PC-9 (cell line): ENCODE measurements at places on chromosomes 2 and 18. TPM values are rescaled to one million over a fixed set of nuclear protein-coding genes. Genes with fewer than 3 reads are reported as not detected.

DNA sequence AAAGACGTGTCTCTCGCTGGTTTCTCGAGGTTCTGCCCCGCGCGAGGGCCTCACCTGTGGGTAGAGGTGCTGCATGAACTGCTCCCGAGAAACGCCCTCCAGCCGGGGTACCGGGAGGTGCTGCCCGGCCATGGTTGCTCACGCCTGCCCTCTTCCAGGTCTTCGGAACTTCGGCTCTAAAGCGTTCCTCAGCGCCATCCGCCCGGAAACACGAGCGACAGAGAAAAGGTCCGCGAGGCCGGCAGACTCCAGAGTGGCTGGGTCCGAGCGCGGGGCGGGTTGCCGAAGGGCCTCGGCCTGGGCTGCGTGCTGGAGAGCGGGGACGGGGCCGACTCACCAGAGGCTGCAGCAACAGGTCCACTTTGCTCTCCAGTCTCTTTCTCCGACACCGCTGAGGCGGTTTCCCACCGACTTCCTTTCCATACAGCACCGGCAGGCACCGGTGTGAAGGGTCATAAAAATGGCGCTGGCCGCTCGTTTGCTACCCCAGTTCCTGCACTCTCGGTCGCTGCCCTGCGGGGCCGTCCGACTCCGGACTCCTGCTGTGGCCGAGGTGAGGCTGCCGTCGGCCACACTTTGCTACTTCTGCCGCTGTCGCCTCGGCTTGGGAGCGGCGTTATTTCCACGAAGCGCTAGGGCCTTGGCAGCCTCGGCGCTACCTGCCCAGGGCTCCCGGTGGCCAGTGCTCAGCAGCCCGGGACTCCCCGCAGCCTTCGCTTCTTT is at the start of the genes MAIP1 and TYW5:
MAIP1 (plus strand) TSS at position 244 of the 723 bp plus-strand sequence; CDS start at position 461, 217 bp downstream.
TYW5 (minus strand) TSS at position 153 of the 723 bp plus-strand sequence; CDS start at position 132, 21 bp downstream.
- peak; percentile 66 for DNase-seq

- DNase-seq = no peak
Observed at GRCh38 chr2:191572319-191572718, 105.6 kb upstream of the NABP1 start.

GRCh38 chr18:45270289-45270771 is 344.9 kb upstream of the SLC14A2 start:
- DNase-seq = no peak

GRCh38 chr2:159677654-159678053 is 34.7 kb upstream of the MARCHF7 start:
- DNase-seq = no peak

GRCh38 chr2:52475590-52475989 is 1292.0 kb upstream of the CHAC2 start:
- no peak for DNase-seq

- DNase-seq = no peak
Observed at GRCh38 chr18:59873641-59874040, 26.2 kb upstream of the PMAIP1 start.

DNA sequence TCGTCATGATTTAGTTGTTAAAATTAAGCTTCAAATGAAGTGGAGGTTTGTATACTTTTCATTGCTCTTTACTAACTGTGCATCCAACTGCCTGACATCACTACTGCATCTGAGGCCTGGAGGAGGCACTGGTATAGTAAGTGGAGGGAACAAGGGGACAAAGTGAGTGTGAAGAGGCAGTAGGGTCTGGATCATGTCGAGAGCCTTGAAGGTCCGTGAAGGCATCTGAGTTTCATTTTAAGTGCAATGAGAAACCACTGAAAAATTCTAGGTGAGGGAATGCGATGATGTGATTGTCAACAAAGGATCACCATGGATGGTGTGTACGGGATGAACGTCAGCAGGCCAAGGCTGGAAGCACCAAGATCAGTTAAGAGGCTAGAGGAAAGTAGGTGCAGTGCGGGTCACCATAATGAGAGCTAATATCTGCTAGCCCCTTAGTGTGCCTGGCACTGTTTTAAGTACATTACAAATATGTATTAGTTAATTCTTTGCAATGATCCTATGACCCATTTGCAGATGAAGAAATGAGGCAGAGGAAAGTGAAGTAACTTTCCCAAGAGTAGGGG is 96.1 kb downstream of the CABYR start:
- DNase-seq = no peak

GRCh38 chr2:167353605-167354280 is 465.5 kb downstream of the XIRP2 start:
- no peak for DNase-seq

DNA sequence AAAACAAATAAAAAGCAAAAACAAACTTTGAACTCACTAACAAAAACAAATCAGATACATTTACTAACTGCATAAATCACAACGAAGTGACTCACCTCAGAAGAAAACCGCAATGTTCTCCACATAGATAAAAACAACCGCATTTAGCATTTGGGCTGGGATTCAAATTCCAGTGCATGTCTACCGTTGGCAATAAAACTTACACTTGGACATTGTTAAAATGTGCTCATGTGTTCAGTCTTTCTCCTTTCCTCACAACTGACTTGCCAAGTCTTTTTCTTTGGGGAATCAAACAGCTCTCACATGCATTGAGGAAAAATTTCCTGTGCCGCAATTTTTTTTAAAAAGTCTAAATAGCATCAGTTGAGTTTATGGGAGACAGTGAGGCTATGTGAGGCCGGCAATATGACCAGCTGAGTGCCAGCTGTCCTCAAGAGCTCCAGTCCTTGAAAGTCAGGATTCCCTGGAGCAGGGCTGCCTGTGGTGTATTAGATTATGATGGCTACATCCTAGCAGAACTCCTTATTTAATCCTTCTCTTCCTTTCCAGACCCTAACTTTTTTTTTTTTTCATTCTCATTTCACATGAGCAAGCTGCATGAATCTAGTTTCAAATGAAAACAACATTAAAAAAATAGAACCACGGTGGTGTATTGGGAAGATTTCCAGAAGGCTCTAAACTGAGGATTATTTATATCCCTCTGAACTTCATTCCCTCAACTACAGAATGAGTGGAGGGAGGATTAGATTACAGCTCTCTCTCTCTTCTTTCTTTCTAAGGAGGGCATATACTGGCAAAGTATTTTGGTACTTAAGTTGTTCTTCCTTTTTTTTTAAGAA is 70.2 kb upstream of the MEIS1 start:
- DNase-seq = no peak

GRCh38 chr2:236706288-236706687 is 136.7 kb downstream of the ACKR3 start:
- no peak for DNase-seq

- peak; percentile 51 for DNase-seq
Observed at GRCh38 chr18:13726972-13727331, 479 bp downstream of the RNMT start.

- no peak for DNase-seq
Observed at GRCh38 chr18:49368876-49369440, 91.5 kb downstream of the DYM start.

DNA sequence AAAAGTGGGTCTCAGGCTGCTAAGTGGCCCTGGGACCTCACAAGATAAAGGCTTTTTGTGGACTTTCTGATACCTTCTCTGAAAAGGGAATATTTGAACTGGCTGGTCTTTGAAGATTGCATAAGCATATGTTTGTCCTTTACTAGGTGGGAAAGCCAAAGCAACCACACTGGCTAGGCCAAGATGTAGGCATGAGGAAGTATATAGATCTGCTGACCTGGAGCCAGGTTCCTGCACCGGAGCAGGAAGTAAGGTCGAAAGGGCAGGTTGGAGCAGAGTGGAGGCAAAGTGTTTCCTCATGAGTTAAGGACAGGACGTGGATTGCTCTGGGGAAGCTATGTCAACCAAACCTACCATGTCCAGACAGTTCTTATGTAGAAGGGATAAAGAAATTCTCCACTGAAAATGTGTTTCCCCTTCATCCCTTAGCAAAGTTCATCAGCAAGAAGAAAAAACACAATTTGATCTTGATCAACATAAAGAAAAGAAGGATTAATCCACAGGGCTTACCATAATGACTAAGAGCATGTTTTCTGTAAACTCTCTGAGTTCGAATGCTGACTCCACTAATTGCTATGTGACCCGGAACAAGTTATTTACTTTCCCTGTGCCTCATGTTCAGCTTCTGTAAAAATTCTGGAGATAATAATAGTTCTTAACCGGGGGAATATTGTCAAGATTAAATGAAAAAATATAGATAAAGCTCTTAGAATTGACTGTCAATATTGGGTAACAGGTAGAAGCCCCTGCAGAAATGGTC is 156.1 kb upstream of the SRD5A2 start:
- no peak for DNase-seq

DNA sequence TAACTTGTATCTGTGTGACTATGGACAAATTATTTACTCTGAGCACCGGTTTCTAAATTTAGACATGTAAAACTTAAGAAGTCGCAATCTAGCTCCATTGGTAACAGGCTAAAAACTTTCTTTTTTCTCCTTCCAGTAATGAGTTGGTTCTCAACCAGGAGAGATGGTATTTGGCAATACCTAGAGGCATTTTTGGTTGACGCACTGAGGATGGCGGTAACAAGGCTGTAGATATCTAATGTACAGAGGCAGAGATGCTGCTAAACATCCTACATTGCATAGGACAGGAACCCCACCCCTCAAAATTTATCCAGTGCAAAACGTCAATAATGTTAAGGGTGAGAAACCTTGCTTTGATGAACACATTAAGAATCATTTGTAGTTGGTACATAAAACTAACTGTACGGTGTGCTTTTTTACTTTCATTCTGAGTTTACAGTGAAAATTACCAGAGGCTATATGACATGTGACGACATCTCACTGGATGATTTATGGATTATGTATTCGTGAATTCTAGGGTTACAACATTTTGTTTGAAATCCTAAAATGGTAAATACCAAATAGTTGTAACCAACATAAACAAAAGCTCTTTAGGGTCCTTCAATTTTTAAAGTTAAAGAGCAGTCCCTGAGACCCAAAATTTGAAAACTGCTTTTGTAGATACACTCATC is 91.3 kb downstream of the TLK1 start:
- DNase-seq = no peak

DNA sequence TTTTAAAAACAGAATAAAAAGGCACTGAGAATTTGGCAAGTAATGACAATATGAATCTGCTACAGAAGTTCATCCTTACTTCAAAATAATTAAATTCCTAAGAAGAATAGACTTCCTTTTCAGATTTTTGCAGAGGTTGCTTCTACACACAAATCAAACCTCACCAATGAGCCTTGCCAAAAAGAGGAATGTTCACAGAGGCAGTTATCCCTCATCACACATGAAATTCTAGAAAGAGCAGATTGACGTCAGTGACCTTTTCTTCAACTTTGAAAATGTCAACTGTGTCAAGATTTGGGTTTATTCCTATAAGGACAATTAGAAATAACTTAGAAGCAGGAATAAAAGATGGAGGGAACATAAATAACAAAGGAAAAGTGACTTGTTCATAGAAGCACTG is 64.6 kb downstream of the MBD2 start:
- no peak for DNase-seq

DNA sequence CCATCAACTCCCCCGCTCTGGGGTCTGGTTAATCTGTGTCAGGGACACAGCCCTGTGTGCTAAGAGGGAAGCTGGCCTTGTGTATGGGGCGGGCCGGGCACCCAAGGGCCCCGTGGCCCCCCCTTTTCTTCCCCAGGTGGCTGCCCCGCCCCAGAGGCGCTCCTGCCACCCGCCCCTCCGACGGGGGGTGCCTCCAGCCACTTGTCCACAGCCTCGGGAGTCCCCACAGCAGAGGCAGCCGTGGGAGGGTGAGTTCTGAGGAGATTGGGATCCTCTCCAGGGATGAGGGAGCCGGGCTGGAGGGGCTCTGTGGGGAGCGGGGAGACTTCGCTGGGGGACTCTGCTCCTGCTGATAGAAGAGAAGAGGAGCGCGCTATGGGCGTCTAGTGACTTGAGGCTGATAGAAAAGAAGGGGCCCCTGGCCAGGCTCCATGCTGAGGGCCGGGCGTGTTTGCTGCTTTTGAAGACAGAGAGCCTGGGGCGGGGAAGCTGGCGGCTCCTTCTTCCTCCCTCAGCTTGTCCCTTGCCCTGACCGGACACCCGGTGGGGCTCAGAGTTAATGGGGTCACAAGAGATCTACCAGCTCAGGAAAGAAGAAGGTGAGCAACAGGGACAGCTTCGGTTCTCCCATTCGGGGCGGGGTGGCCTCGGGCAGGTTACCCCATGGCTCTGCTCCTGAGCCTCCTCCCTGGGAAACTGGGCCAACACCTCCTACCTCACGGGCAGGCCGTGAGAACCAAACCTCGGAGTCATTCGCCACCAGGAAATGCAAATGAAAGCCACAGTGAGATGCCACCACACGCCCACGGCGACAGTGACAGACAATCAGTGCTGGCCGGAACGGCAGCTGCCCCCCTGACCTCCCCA is 89.4 kb upstream of the TAF1B start:
- peak; percentile 96 for DNase-seq

DNA sequence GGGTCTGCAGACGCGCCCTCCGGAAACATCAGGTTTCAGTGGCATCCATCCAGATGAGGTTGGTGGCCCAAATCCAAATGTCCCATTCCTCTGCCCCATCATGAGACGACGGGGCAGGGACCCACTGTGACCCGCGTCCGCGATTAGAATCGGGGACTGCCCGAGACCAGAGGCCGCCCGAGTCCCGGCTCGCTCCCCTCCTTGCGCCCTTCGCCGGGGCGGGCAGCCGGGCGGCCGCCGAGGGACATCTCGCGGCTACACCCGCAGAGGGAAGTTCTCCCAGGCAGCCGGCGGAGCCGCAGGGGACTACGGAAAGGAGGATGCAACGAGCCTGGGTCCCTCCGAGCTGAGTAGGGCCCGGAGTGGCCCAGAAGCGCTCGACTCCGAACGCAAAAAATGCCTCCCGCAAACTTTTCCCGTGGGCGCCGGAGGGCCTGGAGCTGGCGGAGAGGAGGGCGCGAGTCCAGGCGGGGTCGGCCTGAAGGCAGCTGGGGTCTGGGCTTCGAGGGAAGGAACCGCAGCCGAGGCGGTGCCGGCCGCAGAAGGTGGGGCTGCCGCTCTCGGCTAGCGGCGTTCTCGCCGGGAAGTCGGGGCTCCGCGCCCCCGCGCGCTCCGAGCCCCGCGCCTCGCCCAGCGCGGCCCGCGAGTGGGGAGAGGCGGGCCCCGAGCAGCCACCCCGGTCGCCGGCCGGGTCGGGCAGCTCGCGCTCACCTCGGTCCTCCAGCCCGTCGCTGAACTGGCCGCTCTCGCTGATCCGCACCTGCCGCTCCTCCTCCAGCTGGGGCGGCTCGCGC is 580 bp downstream of the TMEM163 start:
- DNase-seq = peak; percentile 16

Gene FIGN
- 3.1 and 7.4 TPM in 2 replicates for total RNA-seq

Gene CABYR
- 19.5 and 32.4 TPM in 2 replicates for total RNA-seq

Gene CD302
- total RNA-seq = 1.5 and 2.6 TPM in 2 replicates

Gene RGPD3
- 0.09 TPM in 1 of 2 replicates, not detected in the other for total RNA-seq
